ENCODE measurements at places on chromosomes 7 and 10. TPM values are rescaled to one million over a fixed set of nuclear protein-coding genes. Genes with fewer than 3 reads are reported as not detected.

- no peak for ATAC-seq
Measured at GRCh38 chr7:155424301-155425010, 33.5 kb upstream of the EN2 start.

DNA sequence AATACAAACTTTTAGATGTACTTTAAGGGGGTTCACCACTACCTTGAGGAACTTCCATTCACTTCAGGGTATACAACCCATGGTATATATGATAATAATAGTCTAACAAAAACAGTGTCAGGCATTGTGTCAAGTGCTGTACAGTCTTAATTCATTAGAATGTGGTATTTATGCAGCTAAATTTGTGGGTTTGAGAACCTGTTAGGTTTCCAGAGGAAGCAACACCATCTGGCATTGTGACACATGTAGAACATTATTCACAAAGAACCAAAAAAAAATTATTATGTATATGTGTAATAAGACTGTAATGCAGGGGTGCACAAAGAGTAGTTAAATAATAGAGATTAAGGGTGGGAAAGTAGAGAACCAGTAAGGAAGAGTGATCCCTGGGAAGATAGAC lies 26.3 kb downstream of the TMEM60 start:
- ATAC-seq: no peak

DNA sequence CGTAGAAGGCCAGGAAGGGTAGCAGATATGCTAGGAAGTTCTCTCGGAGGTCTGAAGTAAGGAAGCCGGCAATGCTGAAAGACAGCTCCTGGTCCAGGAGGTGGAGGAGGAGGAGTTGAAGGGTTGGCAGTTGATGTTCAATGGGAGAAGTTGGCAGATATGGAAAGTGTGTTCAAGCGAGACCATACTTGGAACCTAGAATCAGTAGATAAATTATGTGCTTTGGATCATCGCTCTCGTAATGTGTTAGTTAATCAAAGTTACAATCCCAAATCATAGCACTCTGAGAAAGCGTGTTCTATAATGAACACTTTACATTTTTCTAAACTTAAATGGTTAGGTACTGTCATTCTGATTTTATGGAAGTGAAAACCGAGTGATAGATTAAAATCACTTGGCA lies 152.9 kb downstream of the CELF2 start:
- no peak for ATAC-seq

DNA sequence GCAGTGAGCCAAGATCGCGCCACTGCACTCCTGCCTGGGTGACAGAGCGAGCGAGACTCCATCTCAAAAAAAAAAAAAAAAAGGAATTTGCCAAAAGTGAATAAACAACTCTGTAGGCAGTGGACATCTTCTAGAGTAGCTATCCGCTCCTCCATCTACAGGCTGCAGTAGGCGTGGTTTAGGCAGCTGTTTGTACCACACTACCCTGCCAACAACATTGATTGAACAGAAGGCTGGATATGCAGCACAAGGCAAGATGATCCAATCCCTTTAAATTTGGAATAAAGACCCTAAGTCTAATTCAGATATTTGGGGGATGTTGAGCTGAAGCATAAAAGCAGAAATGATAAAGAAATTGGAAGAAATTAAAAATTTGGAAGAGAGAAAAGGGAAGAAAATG lies 141.6 kb downstream of the TES start:
- ATAC-seq: no peak

DNA sequence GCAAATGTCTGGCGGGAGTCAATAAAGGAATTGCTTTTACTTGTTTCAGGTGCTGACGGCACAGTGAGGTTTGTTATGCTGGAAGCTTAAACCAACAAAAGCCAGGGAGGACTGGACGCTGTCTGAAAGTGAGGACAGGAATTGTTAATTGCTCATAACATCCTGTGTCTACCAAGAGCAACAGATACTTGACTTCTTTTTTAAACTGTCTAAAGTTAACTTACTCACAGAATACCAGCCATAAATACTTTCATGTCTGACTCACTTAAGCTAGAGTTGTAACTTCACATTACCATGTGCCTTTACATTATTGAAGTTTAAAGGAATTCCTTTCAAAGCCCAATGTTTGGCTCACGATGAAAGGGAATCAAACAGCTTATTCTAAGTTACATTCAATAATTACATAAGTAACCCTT lies 252.7 kb upstream of the SHH start:
- no peak for ATAC-seq

GRCh38 chr10:119834188-119834587 lies 38.5 kb downstream of the MCMBP start:
- ATAC-seq: no peak

DNA sequence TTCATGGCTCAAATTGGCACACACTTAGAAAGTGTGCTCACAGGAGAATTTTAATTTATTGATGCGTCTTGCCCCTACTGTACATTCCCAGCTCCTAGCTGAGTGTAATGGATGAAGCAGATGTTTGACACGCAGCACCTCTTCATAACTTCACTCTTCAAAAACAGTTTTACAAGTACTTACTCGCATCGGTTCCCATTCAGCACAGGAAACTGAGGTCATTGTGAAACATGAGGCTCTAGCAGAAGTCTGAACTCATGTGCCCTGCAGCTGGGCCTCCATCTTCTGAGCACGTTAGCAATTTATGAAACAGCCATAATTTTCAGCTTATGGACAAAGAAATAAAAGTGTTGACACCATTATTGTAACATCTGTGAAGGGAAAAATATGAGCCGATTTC lies 558.9 kb upstream of the MGMT start:
- no peak for ATAC-seq

AZGP1 gene
- 1.5 TPM for total RNA-seq

DNA sequence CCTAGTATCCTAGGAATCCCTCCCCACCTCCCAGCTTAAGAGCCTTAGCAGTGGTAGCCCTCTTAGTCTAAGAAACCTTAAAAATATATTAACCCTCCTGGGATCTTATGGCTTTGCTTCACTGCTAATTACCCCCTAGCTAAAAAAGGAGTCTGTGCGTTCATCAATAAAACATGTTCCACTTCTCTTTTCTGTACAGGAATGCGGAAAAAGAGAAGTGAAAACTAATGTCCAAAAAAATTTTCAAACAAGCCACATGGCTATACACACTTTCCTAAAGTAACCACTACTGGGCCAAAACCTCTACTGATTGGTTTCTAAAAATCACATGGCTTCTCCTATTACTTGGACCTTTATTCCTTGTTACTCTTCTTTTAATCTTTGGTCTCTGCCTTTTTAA lies 667.1 kb upstream of the LRRTM3 start:
- no peak for ATAC-seq

FGFR2 gene
- 41.6 TPM for total RNA-seq
